ENCODE measurements at places on chromosomes 1 and 21. TPM values are rescaled to one million over a fixed set of nuclear protein-coding genes. Genes with fewer than 3 reads are reported as not detected.

IPP gene
- 10.3 TPM for total RNA-seq

TMPRSS15 gene
- under 0.01 TPM for total RNA-seq

GCSAML gene
- total RNA-seq = under 0.01 TPM

PLA2G2F gene
- not detected for total RNA-seq

UTS2 gene
- not detected for total RNA-seq

MTX1 gene
- total RNA-seq = 14.0 TPM

S100A14 gene
- total RNA-seq = 0.25 TPM

FCER1A gene
- total RNA-seq = under 0.01 TPM

CELA2B gene
- total RNA-seq = not detected

DISC1 gene
- 4.4 TPM for total RNA-seq

CRP gene
- not detected for total RNA-seq

CTPS1 gene
- total RNA-seq = 15.5 TPM

ACTN2 gene
- total RNA-seq = 43.5 TPM

PLXNA2 gene
- total RNA-seq = 63.2 TPM

YOD1 gene
- 14.8 TPM for total RNA-seq

CYP2J2 gene
- total RNA-seq = 0.49 TPM

BACE2 gene
- total RNA-seq = 5.4 TPM
